ENCODE measurements at places on chromosomes 2 and 18.

DNA sequence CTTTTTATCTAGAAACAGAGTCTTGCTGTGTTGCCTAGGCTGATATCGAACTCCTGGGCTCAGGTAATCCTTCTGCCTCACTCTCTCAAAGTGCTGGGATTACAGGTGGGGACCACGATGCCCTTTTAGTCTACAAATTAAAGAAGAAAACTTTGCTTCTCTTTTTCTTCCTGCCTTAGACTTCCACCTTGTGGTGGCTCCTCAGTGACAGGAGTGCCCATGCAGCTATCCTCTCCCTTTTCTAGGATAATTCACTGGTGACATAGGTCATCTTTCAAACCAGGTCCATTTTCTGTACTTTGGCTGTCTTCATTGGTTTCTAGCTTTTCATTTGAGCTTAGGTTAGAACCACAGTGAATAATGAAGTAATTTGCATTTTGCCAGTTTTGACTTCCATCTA is 13.6 kb downstream of the DCAF17 start:
- no peak for DNase-seq

DNA sequence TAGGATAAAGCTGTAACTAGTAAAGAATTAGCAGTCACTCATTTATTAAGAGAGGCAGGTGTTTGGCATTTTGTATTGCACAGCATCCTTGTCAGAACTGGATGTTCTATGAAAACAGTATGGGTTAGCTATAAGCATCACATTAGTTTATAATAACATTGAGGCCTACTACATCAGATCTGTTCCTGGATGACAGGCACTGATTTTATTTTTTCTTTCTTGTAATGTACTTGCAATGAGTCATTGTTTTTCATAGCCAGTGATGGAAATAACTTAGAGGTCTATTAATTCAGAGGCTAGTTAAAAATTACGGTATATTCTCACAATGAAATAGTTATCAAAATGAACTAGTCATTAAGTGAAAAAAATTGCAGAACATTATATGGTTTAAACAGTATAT is 13.0 kb upstream of the RMDN2 start:
- DNase-seq: no peak

DNA sequence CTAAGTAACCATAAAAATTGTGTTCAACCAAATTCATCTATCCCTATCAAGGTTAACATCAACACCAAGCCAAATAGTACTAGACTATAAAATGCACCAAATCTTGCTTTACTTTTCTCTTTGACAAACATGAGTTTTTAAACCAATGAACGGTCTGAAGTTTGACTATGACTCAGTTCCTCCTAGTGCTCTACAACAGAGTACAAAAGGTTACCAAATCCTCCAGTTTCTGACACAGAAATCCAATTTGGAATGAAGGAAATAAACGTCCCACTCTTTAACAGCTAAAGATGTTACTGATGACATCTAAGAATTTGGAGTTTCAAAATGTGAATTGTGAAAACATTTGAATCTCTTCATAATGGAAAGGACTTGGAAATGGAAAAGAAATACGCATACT is 11.8 kb upstream of the ACVR1 start:
- DNase-seq: no peak

DNA sequence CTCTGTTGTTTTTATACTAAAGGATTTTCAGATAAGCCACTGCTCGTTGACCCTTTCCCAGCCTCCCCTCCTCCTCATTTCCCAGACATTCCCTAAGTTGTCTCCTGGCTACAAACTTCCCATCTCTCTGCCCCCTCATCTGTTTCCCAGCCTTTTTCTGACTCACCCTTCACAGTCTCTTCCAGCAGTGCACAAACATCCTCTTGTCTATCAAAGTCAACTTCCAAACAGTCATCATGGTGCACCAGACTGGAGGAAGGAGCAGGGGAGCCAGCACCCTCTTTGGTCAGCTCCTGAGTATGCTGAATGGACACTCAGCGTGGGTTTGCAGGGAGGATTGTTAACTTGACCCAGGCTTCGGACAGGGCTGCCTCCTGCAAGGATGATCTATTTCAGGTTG is 26.6 kb upstream of the SPRED2 start:
- no peak for DNase-seq

DNA sequence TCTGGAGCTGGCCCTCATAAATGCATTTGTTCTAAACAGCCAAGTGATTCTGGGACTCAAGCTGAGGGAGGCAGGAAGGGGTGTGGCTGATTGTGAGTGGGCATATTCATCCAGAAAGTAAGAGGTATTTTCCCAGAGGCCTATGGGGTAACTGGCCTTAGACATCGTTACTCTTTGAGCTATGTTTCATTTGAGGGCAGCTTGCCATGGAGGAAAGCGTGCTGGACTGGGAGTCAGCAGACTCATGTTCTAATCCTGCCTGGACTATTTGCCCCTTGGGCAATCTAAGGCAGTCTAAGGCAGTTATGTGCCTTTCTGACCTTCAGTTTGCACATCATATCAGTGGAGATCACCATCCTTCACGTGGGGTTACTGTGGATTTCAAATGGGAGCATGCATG is 93.5 kb upstream of the SLC14A2 start:
- DNase-seq: no peak
